Dorsolateral prefrontal cortex (tissue), 122 donors: ENCODE measurements at places on chromosomes 2 and 18.

- no peak for DNase-seq
Measured at GRCh38 chr2:16644221-16644925, 21.3 kb downstream of the CYRIA start.

DNA sequence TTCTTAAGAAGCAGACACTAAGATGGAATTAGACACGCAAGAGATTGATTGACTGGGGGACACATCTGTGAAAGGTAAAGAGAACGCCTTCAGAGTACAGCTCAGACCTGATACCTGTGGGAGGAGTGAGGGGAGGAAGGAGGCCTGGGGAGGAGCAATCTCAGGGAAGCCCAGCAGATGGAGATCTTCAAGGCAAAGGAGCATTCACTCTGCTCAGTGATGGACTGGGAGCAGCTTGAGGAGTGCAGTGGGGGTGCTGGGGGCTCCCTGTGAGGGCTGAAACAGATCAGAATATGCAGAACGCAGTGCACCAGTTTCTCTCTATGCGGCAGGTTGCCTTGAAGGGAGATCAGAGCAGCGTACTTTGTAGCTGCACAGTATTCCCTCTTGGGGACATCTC is 103.7 kb upstream of the ATP8B1 start:
- no peak for DNase-seq

DNA sequence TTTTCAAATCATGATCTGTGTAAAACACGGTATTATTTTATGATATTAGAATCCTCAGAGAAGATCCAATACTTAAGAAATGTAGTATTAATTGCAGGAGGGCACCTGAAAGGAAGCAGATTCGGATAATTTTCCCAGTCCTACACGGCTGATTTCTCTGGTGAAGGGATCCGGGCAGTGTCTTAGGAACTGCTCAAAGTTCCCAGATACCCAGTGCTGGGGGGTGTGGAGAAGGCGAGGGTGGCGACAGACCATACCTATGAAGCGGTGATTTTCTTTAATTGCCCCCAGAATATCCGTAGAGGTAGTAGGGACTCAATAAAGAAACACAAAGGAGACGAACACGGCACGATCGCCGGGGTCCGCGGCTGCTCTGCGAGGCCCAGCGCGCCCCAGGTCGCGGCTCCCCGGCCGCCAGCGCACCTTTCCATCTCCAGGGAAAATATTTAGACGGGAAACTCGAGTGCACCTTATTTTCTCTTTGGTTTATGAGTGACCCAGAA is 1.4 kb upstream of the SOX11 start:
- no peak for DNase-seq

GRCh38 chr2:72006188-72006736 is 141.4 kb downstream of the CYP26B1 start:
- no peak for DNase-seq

- DNase-seq = no peak
Measured at GRCh38 chr2:174014699-174015070, 49.5 kb upstream of the SP3 start.

GRCh38 chr2:9971105-9971818 is 19.8 kb downstream of the GRHL1 start:
- no peak for DNase-seq

DNA sequence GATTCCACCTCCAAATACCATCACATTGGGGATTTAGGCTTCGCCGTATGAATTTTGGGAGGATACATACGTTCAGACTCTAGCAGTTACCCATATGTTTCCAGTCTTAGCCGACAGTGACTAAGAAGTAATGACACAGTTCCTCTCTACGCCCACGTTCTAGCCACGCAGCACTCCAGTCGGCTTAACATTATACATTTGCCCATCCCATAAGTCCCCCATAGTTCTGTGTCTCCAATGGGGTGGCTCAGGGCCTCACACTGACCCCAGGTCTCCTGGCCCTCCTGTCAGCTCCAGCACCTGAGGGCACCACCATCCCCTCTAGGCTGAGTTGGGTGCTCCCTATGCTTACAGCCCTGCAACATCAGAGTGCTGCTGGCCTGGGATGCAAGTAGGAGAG is 18.4 kb upstream of the CNDP2 start:
- no peak for DNase-seq

DNA sequence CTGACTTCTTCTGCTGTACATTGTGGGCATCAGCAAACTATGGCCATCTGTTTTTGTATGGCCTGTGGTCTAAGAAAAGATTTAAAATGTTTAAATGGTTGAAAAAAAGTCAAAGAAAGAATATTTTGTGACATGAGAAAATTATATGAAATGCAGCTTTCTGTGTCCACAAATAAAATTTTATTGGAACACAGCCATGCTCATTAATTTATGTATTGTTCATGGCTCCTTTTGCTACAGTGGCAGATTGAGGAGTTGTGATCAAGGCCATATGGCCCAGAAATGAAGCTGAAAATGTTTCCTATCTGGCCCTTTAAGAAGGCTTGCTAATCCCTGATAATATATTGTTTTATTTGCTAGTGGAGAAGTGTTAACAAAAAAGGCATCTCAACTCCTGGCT is 162.0 kb downstream of the SLC4A3 start:
- no peak for DNase-seq

GRCh38 chr2:67857836-67858235 is 205.0 kb downstream of the C1D start:
- no peak for DNase-seq

GRCh38 chr2:9552219-9553178 is 3.1 kb downstream of the ADAM17 start:
- DNase-seq = no peak

DNA sequence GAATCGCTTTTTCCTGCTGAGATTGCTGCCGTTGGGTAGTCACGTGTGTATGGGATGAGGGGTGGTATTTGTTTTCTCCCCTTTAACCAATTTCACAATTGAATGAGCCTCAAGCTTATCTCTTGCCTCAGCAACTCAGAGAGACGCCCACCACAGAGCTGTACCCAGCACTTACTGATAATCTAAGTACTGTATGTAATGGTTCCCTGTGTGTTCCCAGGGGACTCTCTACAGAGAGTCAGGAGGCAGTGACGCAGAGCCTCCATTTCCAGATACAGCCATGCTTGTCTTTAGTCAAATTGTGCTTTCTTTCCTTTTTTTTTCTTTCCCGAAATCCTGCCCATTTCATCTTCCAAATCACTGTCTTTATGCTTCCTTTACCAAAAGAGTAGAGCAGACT is 1102.1 kb upstream of the KLHL29 start:
- no peak for DNase-seq

- no peak for DNase-seq
Measured at GRCh38 chr2:226050822-226051221, 651.3 kb downstream of the NYAP2 start.

DNA sequence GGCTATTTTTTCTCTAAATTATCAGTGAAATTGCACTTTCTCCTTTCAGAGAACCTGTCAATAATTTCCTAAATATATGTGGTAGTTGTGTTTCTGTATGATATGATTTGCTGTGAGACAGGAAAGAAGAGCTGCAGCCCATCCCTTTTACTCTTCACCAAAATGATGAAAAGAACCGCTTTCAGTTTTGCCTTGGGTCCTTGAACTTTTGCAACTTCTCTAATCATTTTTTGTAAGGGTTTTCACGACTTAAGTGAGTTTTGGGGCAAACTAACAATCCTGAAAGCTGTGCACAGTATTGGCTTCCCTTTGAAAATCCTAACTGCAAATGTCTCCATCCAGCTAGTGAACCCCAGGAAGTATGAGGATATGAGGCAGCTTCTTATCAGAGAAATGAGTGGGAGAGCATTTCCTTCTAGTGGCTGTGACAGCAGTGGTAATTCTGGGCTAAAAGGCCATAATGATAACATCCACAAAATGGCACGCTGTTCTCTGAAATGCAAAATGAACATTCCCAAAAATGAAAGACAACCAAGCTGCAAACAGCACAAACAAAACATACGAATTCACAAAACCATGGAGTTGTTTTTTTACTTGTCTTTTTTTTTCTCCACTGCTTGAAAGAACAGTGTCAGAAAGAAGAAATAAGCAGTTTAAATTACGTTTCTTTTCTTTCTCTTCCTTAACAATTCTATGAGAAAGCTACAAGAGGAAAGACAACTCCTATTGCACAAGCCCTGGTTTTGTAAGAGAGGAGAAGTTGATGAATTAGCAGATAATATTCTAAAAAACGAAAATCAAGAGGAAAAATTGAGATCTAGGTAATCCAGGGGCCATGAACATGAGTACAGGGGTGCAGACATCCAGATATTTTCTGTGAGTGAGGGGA is 1291.6 kb upstream of the ZEB2 start:
- no peak for DNase-seq

GRCh38 chr2:141329964-141330363 is 800.9 kb downstream of the LRP1B start:
- no peak for DNase-seq
